PC-3 (cell line): ENCODE measurements at places on chromosomes 2 and 18. TPM values are rescaled to one million over a fixed set of nuclear protein-coding genes. Genes with fewer than 3 reads are reported as not detected.

Gene GPN1
- 40.9 and 46.8 TPM in 2 replicates for total RNA-seq

Gene MPHOSPH10
- 26.4 and 28.0 TPM in 2 replicates for total RNA-seq

DNA sequence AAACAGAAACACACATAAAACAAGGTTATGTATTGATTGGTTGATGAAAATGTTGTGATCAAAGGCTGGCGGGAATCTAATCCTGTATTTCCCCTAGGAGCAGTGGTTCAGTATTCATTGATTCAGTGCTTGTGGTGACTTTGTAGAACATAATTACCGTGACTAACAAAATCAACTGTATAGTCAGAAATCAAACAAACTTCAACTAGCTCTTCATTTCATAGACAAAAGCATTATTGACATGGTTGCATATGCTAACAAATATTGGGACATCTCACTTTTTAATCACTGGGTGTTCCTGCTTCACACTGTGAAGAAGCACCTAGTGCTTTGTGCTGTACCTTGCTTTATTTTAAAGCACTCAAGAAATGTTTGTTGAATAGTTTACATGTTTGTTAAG is 41.4 kb downstream of the USP14 start:
- H3K27me3 ChIP-seq = no peaks in the 10 kb centered on the region
- H3K4me3 ChIP-seq = no peak overlapping the region
- peaks cover 10% of the 10 kb centered on the region for H3K4me1 ChIP-seq
- peaks cover 69% of the 10 kb centered on the region for H3K36me3 ChIP-seq
- peak; percentile 64 for DNase-seq
- peak overlapping the region; percentile 66 for H3K27ac ChIP-seq

- no peaks in the 10 kb centered on the region for H3K27me3 ChIP-seq
- H3K27ac ChIP-seq = no peak overlapping the region
- H3K4me3 ChIP-seq = no peak overlapping the region
- no peaks in the 10 kb centered on the region for H3K36me3 ChIP-seq
- no peak for DNase-seq
- peaks cover 26% of the 10 kb centered on the region for H3K4me1 ChIP-seq
These were observed 39.4 kb downstream of the BMP10 start for GRCh38 chr2:68831686-68832232.

- peak; percentile 25 for DNase-seq
- H3K4me1 ChIP-seq = peaks cover 43% of the 10 kb centered on the region
- no peak overlapping the region for H3K27ac ChIP-seq
These were observed 38.7 kb downstream of the STK39 start for GRCh38 chr2:168208652-168209051.

GRCh38 chr2:100742277-100743254 is 77.4 kb upstream of the NPAS2 start:
- peak overlapping the region; percentile 65 for H3K27ac ChIP-seq
- no peaks in the 10 kb centered on the region for H3K27me3 ChIP-seq
- no peaks in the 10 kb centered on the region for H3K36me3 ChIP-seq
- DNase-seq = peak; percentile 79

GRCh38 chr2:147045113-147045512 is 799.7 kb upstream of the ACVR2A start:
- no peaks in the 10 kb centered on the region for H3K36me3 ChIP-seq
- H3K27ac ChIP-seq = no peak overlapping the region
- H3K27me3 ChIP-seq = no peaks in the 10 kb centered on the region
- DNase-seq = peak; percentile 79
- H3K4me1 ChIP-seq = peaks cover 5% of the 10 kb centered on the region

DNA sequence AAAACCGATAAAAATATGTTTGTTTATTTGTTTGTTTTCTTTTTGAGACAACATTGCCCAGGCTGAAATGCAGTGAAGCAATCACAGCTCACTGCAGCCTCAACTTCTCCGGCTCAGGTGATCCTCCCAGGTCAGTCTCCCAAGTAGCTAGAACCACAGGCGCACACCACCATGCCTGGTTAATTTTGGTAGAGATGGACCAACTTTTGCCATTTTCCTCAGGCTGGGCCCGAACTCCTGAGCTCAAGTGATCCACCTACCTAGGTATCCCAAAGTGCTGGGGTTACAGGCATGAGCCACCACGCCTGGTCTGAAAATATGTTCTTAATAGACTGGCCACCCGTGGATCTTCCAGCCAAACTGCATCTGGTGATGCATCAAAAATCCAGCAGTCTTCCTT is 1482.7 kb upstream of the NXPH2 start:
- H3K27me3 ChIP-seq = no peaks in the 10 kb centered on the region
- H3K4me1 ChIP-seq = no peaks in the 10 kb centered on the region
- H3K4me3 ChIP-seq = no peak overlapping the region
- H3K36me3 ChIP-seq = no peaks in the 10 kb centered on the region

Gene CHPF
- total RNA-seq = 139 and 210 TPM in 2 replicates

DNA sequence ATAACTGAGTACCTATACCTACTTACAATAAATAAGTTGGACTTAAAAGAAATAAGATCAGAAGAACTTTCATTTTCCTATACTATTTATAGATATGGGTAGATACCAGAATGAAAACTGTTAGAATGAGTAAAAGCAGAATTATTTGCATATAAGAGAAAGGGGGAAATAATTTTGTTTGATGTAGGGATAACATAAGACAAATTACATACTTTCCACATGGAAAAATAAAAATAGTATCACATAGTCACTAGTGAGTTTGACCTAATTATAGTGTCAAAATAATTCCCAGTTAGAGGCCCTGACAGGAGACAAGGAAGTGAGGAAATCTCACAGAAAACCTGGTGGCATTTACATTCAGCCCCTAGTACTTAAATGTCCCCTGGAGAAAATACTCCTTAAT is 28.6 kb downstream of the KCMF1 start:
- no peak overlapping the region for H3K27ac ChIP-seq
- H3K36me3 ChIP-seq = no peaks in the 10 kb centered on the region
- no peak overlapping the region for H3K4me3 ChIP-seq
- H3K27me3 ChIP-seq = no peaks in the 10 kb centered on the region

- peak overlapping the region; percentile 25; the same call in 1 of the 2 replicates for H3K4me3 ChIP-seq
- peaks cover 18% of the 10 kb centered on the region for H3K4me1 ChIP-seq
- peak overlapping the region; percentile 5; the same call in 1 of the 2 replicates for H3K27ac ChIP-seq
- H3K36me3 ChIP-seq = peaks cover 46% of the 10 kb centered on the region
- DNase-seq = peak; percentile 66
- H3K27me3 ChIP-seq = no peaks in the 10 kb centered on the region
These were observed 1.1 kb upstream of the FARP2 start for GRCh38 chr2:241354668-241355658.
